ENCODE measurements at places on chromosomes 7 and 10.

GRCh38 chr7:101066833-101067177 is 18.5 kb upstream of the TRIM56 start:
- DNase-seq: no peak

DNA sequence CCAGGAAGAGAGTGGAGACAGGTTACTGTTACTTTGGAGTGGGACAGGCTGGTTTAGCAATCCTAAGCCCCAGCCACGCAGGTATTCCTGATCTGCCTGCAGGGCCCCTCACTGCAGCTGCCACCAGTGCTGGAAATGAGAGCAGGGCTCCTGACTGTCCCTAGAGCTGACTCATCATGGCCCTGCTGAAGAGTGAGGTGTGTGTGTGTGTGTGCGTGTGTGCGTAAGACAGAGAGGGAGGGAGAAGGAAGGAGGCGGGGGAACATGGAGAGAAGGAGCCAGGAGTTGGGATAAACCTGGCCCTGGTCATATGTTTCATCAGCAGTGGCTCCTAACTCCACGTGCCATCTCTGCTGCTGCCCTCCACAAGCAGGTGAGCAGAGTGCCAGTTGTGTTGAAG is 3.6 kb downstream of the FOXI2 start:
- DNase-seq: no peak

- DNase-seq: no peak
Observed at GRCh38 chr10:20897146-20897825, at the start of gene NEBL. NEBL (minus strand) TSS chr10:20897311; CDS start chr10:20897205, 106 bp downstream.

GRCh38 chr10:6200440-6200733 is 2.3 kb upstream of the PFKFB3 start:
- no peak for DNase-seq

- DNase-seq: no peak
Observed at GRCh38 chr10:133442967-133443924, 10.5 kb upstream of the SCART1 start.

DNA sequence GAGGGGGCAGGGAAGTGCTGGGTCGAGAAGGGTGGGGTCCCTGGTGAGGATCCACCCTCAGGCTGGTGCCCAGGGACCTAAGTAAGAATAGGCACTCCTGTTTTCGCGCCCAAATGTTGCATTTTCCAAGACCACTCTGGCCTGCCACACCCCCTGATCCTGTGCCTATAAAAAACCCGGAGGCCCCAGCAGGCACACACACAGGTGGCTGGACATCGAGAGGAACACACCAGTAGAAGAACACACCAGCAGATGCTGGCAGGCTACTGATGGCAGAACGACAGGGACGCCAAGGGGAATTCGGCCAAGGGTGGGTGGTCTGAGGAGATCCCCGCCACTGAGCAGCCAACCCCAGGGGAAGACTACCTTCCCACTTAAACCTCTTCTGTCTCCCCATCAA is 633.9 kb upstream of the POT1 start:
- DNase-seq: no peak

DNA sequence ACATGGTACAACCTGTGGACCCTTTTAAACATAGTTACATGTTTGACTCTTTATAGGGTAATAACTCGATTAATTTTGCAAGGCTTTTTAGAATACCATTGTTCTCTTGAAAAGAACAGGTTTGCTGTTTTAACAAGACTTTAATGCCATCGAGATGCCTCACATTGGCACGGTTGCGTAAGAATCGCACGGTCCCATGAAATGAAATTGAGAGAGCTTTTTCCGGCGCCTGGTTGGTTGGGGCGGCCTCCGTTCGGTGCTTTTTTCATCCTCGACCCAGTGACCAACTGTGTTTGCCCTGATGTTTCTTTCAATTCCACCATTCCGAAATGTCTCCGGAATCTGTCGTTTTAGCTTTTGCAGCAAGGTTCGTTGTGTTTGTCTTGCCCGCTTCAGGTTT is 142.4 kb downstream of the CUX1 start:
- no peak for DNase-seq

GRCh38 chr10:91032611-91033206 is 111.8 kb upstream of the ANKRD1 start:
- no peak for DNase-seq

DNA sequence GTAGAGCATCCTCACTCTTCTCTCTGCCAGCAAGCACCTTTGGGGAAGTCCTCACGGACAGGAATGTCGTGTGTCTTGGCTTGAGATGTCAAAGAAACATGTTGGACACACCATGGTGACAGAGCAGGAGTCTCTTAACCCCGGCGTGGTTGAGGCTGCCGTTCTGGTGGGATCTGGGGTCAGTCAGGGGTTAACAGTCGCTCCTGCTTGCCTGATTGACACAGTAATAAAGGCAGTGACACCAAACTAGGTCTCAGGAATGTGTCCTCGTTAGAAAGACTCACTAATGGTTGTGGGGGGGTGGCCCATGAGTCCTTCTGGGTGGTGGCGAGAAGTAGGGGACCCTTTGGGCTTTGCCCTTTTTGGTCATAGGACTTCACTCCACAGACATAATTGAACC is 69.0 kb downstream of the TCF7L2 start:
- no peak for DNase-seq

- no peak for DNase-seq
Observed at GRCh38 chr10:87064651-87065050, 30.0 kb downstream of the GLUD1 start.

- DNase-seq: no peak
Observed at GRCh38 chr10:110101464-110102144, 93.8 kb downstream of the ADD3 start.

- no peak for DNase-seq
Observed at GRCh38 chr10:71333129-71333887, 14.2 kb downstream of the SLC29A3 start.

DNA sequence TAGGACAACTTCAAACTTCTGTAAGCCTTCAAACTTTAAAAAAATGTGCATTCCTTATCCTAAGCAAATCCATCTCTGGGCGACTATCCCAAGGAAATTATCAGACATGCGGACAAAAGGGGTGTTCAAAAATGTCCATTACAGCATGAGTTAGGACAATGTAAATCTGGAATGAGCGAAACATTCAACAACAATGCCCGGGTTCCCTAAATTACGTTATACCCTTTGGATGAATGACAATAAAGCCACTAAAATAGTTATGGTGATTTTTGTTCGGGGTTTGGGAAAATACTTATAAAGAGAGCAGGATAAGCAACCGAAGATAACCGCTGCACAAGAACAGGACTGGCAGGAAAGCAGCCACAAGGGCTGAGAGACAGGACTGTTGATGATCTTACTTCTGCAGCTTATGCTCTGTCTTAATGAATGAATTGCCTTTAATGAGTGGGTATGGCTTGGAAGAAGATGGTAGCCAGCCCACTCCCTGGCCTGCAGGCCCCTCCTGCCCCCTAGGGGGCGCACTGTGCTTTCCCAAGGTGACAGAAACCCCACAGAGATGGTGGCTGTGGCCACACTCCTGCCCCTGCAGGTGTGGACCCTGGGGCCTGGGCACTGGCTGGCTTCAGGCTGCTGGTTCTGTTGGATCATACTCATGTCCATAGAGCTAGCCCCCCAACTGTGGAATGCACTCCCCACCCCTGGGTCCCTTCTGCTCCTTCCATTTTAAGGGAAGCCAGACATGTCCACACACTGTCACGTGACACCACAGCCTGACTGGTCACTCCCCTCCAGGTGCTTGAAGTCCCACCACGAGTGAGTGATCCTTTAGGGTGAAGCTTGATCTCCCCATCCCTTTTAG is 45.0 kb downstream of the ZCCHC24 start:
- no peak for DNase-seq

DNA sequence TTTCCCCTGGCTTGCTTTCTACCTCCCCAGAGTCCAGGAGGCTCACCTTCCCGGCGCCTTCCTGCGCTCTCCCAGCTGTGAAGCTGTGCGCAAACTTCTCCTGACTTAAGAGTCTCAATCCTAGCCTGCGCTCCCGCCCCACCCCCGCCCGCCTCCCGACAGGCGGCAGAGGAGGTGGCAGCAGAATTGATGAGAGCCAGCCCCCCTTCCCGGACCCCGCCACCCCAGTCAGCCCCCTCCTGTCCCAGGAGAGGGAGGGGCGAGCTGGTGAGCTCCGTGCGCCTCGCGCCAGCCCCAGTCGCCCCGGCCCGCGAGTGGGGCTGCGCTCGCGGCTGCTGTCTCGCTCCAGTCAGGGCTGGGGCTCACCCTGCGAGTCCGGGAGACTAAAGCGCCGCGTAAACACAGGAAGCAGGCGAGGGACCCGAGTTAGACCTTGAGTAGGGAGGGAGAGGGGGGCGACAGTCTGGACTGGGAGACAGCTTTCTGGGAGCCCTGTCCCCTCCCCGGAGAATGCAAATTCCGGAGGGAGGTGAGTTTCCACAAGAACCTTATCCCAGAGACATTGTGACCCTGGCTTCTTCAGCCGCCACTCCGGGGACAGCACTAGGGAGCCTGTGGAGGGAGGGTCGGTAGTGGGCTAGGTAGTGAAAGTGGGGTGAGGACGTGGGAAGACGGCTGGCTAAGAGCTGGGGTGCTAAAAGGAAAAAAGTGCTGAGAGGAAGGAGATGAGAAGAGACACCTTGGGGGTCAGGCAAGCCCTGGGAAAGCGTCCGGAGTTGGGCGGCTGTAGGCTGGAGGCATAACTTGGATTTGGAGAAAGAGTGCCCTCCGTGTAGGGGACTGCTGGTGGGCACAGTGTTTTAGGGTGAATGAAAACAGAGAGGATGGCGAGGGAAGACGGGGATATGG is at the start of gene CALCR:
TSS of gene CALCR (minus strand) at position 79 of the 909 bp plus-strand sequence. CDS start 87,743 bp downstream, outside the sequence.
- no peak for DNase-seq

DNA sequence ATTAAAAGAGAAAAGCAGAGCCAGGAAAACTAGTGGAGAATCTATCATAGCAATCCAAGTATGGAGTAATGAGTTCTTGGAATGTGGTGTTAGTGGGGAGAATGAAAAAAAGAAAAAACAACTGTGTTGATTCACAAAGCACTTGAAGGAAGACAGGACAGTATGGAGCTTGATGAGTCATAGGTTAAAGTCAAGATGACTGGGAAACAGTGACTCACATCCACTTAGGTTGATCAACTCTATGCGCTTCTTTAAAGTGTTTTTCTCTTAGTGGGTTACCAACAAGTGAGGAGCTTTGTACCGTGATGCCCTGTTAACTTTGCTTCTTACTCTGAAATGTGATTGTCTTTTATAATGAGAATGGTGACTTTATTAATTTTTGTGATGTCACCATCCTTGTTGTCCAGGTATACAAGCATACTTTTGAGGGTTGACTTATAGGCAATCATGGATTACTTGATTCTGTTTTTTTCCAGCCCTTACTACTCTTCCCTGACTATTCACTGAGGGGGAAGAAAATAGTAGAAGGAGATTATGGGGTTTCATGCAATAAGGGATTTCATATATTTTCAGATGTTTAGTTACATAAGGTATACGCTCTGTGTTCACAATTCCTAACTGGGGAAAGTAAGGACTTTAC is 32.1 kb upstream of the MDFIC start:
- DNase-seq: peak; percentile 99

DNA sequence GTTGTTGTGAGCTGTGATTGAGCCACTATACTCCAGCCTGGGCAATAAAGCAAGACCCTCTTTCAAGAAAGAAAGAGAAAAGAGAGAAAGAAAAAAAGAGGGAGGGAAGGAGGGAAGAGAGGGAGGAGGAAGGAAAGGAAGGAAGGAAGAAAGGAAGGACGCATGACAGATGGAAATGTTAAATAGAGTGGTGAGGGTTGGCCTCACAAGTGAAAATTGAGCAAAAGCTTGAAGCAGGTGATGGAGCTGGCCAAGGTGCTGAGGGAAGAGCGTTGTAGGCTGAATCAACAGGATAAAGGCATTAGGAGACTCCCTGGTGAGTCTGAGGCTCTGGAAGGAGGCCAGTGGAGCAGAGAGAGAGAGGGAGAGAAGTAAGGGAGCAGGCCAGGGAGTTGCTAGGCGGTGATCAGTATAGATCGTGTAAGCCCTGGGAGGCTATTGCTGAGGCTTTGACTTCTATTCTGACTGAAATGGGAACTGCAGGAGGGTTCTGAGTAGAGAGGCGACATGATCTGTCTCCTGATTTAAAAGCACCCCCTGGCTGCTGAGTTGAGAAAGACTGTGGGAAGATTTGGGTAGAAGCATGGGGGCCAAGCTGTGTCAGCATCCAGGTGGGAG is 26.5 kb upstream of the TMEM248 start:
- DNase-seq: peak; percentile 15
